OCI-LY7 (cell line): ENCODE measurements at places on chromosomes 3 and 15.
A peak's percentile ranks its signal among the peaks of the same experiment; 100 is the strongest.

DNA sequence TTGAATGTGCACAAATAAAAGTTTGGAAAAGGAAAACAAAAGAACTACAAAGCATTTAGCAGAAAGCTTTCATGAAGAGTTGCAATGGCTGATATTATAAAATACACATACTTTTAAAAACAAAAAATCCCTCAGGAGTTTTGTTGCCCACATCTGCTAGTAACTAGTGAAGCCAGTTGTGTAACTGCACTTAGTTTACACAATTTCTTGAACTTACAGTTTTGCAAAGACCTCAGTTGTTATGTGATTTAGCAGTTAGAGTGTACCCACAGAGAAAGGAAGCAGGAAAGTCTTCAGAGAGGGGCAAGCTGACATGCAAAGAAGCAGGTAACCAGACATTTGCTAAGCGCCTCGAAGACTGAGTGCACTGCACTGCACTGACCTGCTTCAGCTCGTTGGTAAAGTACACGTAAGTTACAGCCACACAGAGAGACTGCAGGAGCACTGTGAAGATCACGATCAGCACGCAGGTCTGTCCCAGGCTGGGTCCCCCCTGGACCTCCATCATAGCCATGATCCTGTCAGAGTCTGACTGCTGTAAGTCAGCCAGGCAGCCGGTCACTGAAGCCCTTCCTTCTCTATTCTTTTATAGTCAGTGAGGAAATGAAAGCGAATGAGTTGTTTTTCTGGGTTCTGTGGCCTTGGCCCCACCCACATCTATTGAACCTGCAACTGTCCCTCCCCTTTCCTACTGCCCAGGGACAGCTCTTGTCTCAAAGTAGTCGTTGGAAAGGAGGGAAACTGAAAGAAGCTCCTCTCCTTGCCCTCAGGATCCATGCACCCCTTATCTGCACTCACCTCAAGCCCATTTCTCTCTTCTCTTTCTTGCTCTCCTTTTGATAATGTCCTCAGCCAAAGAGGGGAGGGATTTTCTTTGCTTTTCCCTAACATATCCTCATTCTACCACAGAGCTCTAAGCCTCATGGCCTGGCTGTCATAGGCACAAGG, at the start of gene TNFSF10:
TNFSF10 (minus strand) TSS at position 560 of the 948 bp plus-strand sequence; CDS start at position 514, 46 bp downstream.
- peak; percentile 81 for DNase-seq

DNA sequence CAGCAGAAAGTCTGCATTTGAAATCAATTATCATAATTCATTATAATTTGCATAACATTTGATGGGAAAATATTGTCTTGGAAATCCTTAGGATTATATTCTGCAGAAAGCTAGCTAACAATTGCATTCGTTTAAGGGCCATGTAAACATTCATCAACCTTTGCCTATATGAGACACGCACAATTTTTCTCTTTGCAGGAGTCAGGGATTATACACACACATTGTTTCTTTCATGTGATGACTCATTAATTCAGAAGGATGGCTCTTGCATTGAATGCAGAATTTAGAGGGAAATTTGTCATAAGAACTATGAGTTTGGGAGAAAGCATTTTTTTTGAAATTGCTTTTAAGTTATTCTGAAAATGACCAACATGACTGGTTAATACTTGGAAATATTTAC, 844.7 kb downstream of the DIPK2A start:
- no peak for DNase-seq

DNA sequence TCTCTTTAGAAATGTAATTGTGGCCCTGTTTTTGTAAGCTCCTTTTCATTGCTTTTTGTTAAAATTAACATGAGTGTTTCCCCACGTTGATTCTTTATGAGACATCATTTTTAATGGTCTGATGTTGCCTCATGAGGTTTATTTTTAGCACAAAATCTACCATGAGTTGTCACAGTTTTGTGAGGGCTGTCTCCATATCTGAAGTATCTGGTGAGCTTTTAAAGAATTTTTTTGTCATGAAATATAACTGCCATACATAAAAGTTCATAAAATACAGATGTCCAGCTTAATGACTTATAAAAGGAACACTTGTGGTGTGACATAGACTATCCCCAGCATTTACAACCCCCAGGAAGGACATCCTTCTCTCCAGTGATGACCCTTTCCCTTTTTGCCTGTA, 34.3 kb upstream of the CEMIP start:
- DNase-seq = no peak

- no peak for DNase-seq
These were observed 43.1 kb upstream of the NMD3 start for GRCh38 chr3:161177991-161178390.

GRCh38 chr15:80216141-80216540, 35.9 kb downstream of the CTXND1 start:
- DNase-seq = no peak

- DNase-seq = no peak
These were observed 32.2 kb downstream of the GOLGA6A start for GRCh38 chr15:74050127-74050526.

DNA sequence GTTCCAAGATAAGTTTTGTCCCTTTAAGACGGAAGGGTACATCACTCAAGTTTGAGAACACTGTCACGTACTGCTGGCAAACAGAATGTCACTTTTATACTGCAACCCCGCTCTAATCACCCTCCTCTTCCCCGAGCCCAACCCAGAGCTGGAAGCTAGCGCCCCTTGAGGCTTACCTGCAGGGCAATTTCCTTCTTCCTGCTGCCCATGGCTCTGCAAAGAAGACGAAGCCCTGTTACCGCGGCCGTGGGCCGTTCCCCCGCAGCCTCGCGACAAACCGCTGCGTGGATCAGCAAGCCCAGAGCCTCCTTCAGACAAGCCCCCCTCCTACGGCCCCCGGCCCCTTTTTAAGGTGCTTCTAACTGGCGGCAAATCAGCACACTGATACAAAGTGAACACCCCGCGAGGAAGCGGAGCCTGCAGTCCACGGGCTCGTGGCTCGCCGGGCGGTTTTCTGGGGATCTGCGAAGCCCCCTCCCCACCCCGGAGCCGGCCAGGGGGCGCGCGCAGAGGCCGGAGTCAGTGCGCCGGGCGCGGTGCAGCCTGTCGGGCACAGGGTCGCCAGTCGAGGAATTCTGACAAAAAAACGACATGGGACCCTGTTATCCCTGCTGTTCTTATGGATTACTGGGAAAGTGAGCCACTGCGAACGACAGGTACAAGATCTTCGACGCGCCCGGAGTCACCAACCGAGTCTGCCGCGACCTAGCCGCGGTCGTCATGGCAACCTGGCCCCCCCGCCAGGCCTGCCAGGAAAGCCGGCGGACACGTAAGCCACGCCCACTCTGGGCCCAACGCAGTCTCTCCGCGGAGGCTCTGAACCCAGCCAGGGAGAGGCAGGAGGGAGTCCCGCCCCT, at the start of gene NME9:
NME9 (minus strand) TSS at position 725 of the 857 bp plus-strand sequence; CDS start at position 209, 516 bp downstream.
- DNase-seq = peak; percentile 88

GRCh38 chr15:89649716-89650115, 5.6 kb downstream of the KIF7 start:
- no peak for DNase-seq

GRCh38 chr3:126355777-126356372, 1.3 kb downstream of the KLF15 start:
- peak; percentile 58 for DNase-seq

GRCh38 chr3:23377928-23378672, 175.0 kb downstream of the UBE2E2 start:
- DNase-seq = peak; percentile 60

DNA sequence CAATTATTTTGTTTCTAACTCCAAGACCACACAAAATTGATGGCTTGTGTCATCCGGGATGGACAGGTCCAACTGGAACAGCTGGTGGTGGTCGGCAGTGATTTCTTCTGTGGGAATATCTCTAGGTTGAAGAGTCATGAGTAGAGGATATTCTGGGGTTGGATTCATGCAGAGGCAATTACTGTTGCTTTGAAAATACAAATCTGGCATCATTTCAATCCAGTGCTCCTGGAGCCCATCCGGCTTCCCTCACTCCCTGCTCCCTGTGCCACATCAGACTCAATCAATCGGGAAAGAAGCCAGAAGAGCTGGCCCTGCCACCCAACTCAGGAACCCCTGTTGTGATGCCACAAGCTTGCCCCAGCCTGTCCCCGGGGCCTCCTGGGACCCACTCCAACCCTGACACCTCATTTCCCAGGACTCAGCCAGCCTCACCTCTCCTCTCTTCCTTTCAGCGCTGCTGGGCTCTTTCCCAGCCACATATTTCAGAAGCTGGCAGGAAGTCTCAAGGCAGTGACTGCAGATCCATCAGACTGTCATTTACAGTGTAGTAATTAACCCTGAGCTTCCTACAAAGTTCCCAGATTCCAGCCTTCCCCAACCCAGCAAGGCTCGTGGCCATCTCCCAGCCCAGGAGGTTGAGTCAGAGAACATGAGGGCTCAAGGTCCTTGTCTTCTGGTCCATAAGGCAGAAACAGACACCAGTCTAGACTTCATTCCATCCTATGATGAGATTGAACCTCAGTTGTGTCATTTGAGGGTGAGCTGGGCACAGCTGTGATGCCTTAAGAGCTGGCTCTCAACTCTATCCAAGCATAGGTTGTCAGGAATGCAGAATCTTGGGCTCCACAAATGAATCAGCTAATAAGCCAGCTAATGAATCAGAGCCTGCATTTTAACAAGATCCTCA, 114.0 kb downstream of the FAM174B start:
- no peak for DNase-seq

GRCh38 chr15:72146934-72147333, 28.7 kb downstream of the SENP8 start:
- DNase-seq = no peak

DNA sequence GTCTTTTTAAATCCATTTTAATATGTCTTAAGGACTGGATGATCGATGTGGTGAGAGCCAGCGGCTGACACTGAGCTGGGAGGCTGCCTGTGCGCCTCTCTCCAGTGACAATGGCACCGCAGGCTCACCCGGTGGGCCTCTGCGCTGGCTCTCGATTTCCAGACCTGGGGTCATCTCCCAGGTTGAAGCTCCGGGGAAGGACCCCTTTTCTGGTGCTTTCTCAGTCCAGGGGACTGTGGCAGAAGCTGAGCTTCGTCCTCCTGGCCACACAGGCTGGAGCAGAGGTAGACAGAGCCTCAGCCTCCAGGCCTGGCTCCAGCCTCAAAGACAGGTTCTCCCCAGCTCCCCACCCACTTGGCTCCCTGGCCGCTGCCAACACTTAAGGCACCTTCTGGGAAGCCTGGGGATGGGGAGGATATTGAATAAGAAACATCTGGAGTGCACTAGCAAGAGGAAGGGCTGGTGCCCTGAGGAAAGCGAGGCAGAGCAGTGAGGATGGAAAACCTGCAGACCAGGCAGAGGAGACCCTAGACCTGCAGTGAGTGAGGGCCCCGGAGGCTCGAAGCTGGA, 154.2 kb upstream of the SMAD3 start:
- DNase-seq = no peak

DNA sequence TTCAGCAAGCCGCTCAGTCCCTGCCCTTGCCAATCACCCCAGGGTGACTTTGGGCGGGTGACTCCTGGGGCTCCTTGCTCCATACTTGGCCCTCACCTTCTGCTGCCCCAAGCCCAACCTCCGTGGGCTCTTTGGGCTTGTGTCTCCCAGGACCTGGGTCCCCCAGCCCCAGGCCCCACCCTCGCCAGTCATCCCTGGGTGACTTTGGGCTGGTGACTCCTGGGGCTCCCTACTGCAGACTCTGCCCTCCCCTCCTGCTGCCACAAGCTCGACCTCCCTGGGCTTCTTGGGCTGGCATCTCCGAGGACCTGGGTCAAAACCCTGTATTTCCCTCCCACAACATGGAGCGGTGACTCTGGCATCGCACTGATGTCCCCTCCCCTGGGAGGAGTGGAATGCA, 151.5 kb downstream of the GOLGA6L4 start:
- DNase-seq = no peak
